ENCODE measurements at places on chromosomes 11 and 22. TPM values are rescaled to one million over a fixed set of nuclear protein-coding genes. Genes with fewer than 3 reads are reported as not detected.

DNA sequence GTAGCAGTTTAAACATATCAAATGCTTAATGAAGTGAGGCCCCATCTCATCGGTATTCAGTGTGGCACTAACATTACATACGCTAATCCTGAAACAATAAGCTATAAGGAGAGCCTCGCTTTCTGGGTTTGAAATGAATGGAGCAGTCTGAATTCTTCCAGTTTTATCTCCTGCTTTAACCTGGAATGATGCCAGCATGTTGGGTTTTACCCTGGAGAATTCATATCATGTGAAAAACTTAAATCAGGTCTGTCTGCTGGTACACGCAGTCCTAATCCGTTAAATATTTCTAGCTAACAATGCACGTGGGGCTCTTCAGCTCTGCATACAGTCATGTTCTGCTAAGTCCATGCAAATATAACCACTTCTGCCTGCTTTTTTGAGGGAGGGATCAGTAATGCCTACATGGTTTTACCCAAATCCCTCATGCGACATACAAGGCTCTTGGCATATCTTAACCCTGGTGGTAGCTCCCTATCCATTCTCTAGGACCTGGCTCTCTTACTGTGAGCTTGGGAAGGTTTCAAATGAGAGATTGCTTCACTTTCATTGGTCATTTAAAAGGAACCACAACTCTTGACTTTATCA is 92.7 kb downstream of the COMMD9 start:
- no peak for DNase-seq

Gene RGL4
- total RNA-seq: not detected

Gene FADS3
- total RNA-seq: 22.6 TPM

Gene PHETA2
- total RNA-seq: 1.3 TPM

Gene TRIM34
- 1.5 TPM for total RNA-seq

DNA sequence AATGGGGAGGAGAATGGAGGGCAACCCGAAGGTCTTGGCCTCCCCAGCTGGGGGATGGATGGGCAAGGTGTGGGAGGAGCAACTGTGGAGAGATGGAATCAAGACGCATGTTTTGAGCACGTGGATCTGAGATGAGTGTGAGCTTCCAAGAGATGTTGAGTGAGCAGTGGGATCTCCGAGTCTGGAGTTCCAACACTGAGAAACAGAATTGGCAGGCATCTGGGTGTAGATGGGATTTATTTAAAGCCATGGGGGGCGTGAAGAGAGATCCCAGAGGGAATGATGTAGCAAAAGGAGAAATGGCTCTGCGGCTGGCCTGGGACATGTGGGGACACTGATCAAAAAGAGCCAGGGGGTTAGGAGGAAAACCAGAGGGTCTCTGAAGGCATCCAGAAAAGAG is 95.6 kb downstream of the KIAA1671 start:
- DNase-seq: no peak

All from Panc1 (cell line).